ENCODE measurements at places on chromosomes 5 and 9.

- no peak for DNase-seq
These were observed 233.2 kb downstream of the SLIT3 start for GRCh38 chr5:169067751-169068173.

GRCh38 chr5:133469252-133469651 is 143.1 kb downstream of the FSTL4 start:
- no peak for DNase-seq

DNA sequence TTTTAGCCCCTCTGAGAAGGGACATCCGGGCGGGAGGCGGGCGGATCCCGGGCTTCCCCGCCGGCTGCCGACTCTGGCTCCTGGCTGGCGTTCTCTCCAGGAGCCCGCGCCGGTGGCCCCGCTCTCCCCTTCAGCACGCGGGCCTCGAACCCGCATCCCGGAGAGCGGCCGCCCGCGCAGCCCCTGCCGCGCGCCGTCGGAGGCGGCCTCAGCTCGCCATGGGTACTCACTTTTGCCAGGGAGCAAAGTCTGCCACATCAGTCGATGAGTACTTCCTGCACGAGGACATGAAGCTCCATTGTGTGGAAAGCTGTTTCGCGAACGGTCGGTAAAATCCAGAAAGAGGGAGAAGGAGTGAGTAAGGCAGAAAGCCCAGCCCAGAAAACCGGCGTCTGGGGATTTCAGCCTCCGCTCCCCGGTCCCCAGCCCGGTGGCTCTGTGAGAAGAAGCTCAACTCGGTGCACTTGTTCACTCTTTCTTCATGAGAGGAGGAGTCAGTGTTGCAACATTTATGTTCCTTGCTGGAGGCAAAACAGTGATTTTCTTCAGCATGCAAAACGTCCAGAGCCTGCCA is at the start of gene PRLR:
PRLR (minus strand) TSS at position 450 of the 574 bp plus-strand sequence. CDS start 140,867 bp downstream, outside the sequence.
- DNase-seq = no peak

DNA sequence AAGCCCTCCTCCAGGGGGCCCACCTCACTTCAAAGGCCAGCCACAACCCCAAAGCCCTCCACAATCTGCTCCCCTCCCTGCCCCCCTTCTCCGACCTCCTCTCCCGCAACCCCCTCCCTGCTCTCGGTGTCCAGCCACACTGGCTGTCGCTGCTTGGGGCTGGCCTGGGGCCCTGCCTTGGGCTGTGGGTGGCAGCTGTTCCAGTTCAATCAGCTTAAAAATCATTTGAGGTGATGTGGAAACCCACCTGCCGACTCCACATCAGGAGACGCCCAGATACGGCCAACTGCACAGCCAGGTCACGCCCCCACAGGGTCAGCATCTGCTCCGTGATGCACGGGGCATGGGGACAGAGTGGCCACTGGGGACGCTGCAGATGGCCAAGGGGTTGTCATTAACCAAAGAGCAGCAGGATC is 107.0 kb upstream of the MVB12B start:
- DNase-seq = no peak

DNA sequence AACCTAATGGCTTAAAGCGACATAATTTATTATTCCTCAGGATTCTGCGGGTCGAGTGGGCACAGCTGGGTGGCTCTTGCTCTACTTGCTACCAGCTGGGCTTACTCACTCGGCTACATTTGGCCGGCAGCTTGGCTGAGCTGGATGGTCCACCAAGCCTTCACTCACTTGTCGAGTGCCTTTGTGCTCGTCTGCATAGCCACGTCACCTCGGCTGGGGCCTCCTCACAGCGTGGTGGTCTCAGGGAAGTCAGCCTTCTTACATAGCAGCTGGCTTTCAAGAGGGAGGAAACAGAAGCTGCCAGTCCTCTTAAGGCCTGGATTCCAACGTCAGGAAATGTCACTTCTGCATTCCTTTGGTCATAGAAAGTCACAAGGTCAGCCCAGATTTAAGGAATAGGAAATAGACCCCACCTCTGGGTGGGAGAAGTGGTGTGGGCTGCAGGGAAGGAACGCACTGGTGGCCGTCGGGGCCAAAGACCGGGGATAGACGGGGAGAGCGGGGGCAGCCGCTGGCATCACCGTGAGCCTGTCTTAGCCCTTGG is 75.1 kb upstream of the RUFY1 start:
- no peak for DNase-seq

DNA sequence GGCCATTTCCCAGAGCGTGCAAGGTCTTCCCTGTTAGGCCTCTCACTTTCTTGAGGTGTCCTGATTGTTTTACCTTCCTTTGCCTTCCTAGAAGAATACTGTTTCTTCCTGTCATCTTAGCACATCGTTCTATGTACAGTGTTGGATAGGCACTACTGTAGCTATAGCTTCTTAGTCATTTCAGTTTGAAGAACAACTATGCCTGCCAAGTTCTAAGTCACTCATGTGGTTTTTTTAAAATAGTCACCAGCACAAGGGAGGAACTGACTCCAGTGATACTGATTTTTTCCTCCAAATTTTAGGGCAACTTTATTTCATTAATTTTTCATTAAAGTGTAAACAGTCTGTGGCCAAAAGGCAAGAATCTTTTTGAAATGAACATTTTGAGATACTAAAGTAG is 122.4 kb upstream of the NR5A1 start:
- DNase-seq = no peak

Measured in T-helper 2 cell (primary cell).